HS-5 (cell line): ENCODE measurements at places on chromosomes 12 and 14.

DNA sequence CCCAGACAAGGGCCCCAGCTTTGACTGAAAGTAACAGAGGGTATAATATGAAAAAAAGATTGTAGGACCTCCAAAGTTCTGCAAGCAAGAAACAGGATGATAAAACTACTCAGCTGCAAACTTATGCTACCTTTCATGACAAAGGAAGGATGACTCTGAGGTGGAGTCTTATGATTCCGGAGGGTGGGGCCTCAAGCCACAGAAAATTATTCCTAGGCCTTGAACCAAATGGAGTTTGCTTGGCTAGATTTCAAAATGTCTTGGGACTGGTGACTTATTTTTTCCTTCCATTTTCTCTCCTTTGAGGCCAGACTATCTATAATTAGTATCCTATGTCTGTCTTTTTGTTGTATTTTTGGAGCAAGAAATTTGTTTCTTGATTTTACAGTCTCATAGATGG is 336.4 kb downstream of the LRIG3 start:
- no peak for DNase-seq

DNA sequence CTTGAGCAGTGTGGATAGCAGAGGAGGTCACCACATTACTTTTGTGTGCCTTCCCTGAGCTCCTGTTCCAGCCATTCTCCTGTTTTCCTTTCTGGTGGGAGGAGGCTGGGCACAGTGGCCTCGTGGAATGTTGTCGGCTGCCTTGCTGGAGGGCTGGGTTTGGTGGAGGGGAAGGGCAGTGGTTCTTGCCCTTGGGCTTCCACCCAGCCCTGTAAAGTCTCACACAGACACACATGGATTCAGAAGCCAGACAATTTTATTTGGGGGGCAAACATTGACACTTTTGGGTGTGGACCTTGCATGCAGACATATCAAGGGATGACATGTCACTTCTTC is 866 bp downstream of the NPFF start:
- no peak for DNase-seq

DNA sequence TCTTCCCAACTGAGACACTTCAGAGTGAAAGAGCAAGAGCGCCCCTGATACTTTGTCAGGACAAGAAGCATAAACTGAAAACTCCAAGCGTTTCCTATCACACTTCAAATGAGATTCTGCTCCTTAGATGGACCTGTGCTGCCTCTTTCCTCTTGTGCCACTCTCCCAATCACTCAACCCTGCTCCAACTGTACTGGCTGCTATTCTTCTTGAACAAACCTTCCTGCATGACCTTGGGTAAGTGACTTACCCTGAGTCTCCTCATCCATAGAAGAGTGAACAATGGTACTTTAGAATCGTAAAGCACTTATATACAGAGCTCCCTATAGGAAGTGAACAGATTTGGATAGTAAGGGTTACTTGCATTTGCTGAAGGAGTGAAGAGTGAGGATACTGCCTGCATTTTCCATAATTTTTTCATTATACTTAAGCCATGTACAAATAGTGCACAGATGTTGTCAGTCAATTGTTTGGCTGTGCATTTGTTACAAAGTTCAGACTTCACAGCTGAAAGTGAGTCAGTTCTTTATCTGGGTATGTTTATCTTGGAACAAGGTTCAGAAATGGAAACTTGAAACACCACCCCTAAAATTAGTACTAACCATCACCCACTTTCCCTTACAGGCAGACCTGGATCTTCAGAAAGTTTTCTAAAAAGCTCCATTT is 10.8 kb downstream of the MTERF2 start:
- DNase-seq = no peak

DNA sequence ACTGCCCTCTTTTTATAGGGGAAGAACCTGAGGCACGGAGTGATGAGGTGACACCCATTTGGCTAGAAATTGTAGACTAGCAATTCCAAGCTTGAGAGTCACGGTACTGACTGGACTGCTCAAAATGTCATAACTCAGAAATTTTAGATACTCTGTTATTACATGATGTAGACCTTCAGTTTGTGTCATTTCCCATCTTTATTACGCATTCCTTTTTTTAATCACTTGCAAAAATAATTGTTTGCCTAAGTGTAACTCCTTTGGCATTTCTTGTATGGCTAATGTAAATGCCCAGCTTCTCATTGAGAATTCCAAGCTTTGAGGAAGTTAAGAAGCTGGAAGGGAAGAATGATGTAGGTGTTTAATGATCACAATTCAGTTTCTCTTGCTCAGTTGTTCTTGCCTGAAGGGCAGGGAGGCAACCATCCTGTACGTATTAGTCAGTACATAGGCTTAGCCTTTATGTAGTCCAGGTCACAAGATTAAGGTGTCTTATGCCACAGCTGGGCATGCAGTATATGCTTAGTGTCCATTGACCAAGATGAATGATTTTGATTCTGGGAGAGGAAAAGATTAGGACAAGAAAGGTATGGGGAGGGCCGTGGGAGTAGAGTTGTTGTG is 68.2 kb upstream of the EVL start:
- no peak for DNase-seq

DNA sequence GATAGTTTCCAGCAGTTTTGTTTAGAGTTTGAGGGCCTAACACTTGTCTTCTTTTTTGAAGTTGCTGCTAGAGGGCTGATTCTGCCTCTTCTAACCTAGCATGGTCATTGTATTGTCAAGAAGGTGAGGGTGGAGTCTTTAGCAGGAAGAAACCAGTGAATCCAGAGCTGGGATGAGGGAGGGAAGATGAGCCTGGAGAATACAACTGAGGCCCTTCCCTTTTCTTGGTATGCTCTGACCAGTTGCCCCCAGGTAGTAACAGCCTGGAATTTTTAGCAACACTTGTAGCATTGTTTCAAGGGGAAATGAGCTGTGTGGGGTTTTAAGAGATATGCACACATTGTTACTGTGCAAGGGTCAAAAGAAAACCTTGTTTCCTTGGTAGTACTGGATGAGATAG is 9.0 kb downstream of the FLVCR2 start:
- no peak for DNase-seq

- DNase-seq = no peak
These were observed 299.8 kb upstream of the PRKD1 start for GRCh38 chr14:30227436-30227835.

DNA sequence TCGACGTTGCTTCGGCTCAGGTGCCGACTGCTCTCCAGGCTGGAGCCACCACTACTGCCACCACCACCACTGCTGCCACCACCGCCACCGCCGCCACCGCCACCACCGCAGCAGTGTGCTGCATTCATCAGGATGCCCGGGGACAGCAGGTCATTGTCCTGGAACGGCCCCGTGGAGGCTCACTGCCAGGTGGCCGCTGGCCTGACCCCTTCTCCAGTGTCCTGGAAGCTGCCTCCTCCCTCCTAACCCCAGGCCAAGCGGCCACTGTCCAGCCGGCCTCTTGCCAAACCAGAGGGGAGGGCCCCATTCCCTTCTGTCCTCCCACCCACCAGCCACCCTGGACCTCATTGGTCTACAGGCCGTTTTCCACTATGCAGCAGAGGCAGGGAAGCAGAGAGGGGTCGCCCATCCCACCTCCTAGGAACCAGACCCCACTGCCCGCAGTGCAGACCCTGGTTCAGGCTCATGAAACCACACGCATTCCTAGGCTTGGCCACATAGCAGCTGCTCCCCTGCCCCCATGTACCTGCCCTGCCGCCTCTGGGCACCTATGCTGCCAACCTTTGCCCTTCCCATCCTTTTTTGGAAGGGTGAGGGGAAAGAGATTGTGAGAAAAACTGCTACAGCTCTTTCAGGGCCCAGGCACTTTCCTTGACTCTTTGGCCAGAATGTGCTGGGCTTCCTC is 15.2 kb downstream of the ARL6IP4 start:
- DNase-seq = no peak

DNA sequence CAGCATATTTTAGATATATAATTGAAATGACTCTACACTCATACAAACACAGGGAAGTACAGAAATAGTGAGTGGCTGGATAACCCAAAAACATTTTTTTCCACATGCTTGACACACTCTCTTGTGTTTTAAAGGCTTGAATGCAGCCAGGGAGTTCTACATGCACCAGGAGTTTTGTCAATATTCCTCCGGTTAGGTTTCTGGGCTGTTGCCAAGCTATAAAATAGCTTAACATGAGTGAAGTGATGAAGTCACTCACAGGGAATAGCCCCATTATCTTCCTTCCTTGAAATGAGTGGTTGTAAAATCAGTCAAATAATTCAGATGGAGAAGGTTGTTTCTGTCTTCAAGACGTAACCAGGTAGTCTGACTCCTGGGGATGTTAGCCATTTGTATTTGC is 582.7 kb downstream of the SLC6A15 start:
- no peak for DNase-seq

- DNase-seq = no peak
These were observed 173.0 kb downstream of the ADGRD1 start for GRCh38 chr12:131126662-131127173.

DNA sequence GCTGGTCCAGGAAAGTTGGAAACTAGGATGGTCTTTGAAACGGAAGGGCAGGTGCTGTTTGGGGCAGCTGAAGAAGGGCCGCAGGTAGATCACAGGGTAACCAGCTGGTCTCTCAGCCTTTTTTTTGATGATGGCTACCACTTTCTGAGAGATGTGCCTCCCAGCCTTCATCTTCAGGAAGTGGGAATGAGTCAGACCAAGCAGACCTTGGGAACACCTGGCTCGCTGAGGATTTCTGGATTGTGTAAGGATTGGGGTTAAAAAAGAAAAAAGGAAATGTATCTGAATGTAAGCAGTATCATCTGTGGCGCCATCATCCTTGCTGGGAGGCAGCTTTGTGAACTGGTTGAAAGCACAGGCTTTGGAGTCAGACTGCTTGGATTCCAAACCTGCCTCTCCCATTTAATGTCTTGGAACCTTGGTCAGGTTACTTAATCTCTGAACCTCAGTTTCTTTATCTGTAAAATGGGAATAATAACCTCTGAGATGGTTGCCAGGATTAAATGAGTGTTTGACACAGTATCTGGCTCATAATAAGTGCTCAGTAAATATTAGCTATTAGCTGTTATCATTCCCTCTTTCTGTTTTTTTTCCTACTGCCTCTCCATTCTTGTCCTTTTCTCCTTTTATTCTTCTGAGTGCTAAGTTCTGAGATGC is 1.7 kb downstream of the PRPF40B start:
- no peak for DNase-seq

DNA sequence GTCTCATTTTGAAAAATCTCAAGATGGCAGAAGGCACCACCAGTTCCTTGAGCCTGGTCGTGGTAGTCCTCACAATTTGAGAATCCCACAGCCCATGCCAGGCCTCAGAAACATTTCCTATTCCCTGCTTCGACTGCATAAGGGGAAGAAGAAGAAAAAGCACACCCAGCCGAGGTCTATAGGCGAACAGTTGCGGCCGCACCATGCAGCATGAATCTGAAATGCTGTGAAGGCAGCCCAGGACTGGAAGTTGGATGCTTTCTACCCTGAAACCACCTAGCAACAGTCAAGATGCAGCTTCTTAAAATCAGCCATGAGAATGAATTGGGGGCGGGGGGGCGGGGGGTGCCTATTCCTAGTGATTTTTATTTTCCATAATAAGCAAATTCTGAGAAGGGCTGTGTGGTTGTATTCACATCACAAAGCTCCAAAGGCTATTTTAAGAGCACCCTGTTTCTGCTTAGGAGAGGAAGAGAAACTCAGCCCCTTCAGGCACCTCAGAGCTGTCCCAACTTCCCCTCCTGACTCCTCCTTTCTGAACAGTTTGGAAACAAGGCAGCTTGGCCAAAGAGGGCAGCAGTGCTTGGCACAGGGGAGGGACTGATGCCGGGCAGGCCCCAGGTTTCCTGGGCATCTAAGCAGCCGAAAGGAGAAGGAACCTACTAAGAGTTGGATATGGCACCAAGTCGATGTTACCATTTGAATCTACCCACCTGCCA is 172.5 kb upstream of the FOXN3 start:
- no peak for DNase-seq

DNA sequence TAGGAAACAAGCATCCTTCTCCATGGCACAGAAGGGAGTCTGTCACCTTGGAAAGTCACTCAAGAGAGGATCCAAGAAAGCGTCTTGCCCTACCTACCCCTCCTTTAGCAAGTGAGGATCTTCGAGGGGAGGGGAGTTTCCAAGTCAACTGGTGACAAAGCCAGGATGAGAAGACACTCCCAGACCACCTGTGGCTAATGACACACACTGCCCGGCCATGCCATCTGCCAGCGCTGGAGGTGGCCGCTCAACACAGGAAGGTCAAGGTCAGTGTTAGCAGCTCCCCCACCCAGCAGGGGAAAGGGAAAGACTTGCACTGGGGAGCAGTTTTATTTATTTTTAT is 41.3 kb downstream of the ELK3 start:
- no peak for DNase-seq

GRCh38 chr12:124358572-124358971 is 63.7 kb downstream of the RFLNA start:
- DNase-seq = no peak

DNA sequence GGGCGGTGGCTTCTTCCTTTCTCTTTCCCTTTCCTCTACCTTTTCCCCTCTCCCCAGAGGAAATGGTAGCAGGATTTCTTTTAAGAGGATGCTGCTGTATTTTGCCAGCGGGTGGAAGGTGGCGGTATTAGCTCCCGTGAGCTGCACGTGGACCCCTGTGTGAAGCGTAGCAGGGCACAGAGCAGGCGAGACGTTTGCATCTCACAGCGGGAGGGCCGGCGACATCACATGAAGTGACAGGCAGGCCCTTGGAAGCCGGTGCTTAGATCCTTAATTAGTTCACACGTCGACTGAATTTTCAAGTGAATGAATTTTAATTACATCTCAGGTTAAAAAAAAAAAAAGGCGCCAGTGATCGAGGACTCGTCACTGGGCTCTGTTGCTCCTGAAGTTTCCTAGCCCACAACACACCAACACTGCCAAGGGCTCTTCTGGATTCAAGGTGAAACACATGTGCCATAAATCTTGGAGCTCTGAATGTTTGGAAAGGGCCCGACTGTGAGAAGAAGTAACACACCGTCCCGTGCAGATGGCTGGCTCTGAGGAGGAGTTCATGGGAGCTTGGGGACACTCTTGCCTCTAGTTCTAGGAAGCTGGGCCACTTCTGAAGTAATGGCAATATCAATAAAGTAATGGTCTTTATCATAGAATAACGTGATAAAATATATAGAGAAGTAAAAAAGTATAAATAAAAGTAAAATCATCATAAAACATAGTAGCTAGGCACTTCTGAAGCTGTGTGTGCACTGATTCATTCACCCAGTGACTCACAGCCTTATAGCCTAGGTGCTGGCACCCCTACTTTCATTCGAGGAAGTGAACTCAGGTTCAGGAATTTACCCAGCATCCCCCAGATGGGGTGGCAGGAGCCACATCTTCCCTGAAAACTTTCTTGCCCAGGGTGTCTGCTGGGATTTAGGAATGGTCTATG is 75.3 kb downstream of the AACS start:
- DNase-seq = peak; percentile 71

DNA sequence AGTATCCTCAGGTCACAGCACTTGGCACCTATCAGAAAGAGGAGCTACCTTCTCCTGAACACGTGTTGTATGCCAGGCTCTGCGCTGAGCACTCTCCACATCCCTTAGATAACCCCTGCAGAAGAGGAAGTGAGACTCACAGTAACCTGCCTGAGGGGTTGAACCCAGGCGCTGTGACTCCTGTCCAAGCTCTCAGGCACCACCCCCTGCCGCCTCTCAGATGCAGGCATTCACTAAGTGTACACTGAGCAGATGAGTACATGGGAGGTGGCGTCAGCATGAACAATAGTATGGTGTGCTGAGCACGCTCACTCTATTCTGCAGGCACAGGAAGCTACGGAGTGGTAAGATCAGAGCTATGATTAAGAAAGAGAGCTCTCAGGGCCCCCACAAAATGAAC is 21.0 kb upstream of the RIC8B start:
- DNase-seq = no peak
